Spleen (tissue), 13 donors: ENCODE measurements at places on chromosomes 4 and X. TPM values are rescaled to one million over a fixed set of nuclear protein-coding genes. Genes with fewer than 3 reads are reported as not detected.

DNA sequence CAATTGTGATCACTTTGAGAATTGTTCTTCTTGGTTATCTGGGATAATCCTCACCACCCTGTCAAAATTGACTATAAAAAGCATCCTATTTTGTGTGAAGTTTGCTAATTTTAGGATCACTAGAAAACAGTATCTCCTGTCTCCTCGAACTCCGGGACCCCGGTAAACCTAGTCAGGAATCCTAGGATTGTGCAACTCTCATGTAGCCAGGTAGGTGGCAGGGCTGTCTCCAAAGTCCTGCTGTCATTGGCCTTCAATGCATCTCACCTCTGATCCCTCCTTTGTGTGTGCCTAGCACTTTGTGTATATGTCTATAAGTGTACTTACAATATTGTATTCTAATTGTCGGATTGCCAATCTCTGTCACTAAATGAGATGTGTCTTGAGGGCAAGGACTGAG, 1564.8 kb downstream of the RPA4 start:
- no peak for DNase-seq

Gene IBSP
- not detected for total RNA-seq

DNA sequence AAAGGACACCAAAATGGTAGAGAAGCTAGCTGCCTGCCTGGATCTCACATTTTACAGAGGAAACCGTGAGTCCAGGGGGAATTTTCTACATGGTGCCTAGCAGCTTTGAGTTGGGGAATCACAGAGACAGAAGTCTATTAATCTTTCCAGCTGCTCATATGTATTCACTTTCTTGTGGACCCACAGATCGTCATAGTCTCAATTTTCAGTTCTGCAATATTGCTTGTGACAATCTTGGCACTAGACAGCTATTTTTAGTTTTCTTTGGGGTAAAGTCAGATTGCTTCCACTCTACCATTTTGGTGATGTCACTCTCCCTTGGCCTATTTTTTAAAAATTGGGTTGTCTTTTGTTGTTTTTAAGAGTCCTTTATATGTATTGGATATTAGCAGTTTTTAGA, 233.4 kb upstream of the STK26 start:
- no peak for DNase-seq

GRCh38 chr4:3364199-3364598, 71.4 kb downstream of the RGS12 start:
- peak; percentile 71 for DNase-seq

DNA sequence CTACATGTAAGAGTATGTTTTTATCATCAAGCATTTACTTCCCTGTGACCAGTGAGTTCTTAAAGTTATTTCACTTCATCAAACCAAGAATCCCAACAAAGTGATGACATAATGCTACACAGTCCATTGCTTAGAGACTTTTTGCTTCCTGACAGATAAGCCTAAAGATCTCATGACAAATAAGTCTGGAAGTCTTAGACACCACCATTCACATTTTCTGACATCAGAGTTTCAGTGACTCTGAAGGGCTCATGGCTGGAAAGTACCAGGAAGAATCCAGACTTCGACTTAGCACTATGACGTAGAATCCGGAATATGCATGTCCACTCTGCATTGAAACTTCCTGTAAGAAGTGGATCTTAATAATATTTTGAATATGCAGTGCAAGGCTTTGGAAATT, 53.7 kb downstream of the CLDN22 start:
- no peak for DNase-seq

DNA sequence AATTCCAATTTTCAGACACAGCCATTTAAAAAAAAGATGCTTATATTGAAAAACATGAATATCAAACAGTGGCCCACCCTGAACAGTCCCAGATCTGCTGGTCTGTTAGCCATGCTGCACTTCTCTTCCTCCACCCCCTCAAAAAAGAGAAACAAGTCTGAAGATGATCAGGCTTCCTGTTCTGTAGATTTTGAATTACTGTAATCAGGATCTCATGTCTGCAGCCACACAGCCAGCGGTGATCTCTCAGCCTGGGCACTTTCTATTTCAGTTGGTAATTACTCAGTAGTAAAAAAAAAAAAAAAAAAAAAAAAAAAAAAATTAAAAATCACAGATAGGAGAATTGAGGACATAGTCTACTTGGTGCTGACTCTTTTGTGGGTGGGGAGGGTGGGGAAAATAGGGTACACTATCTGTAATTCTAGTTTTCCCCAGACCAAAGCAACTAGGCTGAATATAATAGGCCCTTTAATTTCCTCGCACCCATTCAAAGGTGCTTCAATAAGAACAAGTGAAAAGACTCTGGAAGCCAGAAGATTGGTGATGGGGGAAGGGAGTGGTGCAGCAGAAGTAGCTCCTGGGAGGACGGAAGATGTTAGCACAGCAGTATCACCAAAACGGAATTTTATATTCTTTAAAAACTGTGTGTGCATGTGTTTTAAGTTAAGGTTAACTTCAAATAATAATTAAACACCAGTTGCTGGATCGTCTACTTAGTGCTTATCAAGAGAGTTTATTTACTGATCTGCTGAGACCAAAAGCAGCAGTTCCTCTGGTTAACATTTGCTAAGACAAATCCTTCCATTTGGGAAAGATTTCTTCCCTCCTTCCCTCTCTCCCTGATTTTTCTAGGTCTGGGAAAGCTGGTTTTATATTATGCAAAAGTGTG, 47.0 kb downstream of the SPRY1 start:
- no peak for DNase-seq

- DNase-seq, result no peak
Observed at GRCh38 chr4:84530454-84530853, 31.4 kb upstream of the NKX6-1 start.

Gene PIGA
- total RNA-seq, result 17.2 TPM

Gene XAGE2
- not detected for total RNA-seq

DNA sequence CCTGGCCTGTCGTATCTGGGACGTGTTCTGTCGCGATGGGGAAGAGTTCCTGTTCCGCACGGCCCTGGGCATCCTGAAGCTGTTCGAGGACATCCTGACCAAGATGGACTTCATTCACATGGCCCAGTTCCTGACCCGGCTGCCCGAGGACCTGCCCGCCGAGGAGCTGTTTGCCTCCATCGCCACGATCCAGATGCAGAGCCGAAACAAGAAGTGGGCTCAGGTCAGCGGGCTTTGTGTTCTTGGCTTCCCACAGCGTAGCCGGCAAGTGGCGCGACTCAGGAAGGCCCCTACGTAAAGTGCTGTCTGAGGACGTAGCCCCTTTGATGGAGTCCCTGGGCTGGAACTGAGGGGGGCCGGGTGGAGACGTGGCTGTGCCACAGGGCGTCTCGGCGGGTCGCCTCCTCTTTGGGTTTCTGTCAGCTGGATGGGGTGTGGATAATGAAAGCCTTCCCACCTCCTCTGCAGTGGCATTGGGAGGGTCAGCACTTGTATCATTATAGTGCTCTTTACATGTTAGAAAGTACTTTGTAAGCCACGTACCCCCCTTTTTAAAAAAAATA, 18.1 kb upstream of the TADA2B start:
- peak; percentile 64 for DNase-seq

DNA sequence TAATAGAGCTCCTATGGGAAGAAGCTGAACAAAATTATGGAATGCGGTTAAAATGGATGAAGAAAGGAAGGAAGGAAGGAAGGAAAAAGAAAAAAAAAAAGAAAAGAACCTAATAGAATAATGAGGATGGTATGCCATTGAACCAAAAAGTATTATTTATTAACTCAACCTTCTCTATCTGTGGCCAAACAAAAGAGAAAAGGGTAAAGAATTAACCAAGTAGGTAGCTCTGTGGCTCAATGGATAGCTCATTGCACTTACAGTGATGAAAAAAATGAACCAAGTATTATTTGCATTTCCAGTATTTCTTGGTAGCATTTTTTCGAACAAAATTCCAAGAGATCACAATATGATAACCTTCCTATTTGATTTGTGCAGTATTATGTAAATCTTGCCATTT, 56.9 kb upstream of the SLC39A8 start:
- DNase-seq, result no peak

DNA sequence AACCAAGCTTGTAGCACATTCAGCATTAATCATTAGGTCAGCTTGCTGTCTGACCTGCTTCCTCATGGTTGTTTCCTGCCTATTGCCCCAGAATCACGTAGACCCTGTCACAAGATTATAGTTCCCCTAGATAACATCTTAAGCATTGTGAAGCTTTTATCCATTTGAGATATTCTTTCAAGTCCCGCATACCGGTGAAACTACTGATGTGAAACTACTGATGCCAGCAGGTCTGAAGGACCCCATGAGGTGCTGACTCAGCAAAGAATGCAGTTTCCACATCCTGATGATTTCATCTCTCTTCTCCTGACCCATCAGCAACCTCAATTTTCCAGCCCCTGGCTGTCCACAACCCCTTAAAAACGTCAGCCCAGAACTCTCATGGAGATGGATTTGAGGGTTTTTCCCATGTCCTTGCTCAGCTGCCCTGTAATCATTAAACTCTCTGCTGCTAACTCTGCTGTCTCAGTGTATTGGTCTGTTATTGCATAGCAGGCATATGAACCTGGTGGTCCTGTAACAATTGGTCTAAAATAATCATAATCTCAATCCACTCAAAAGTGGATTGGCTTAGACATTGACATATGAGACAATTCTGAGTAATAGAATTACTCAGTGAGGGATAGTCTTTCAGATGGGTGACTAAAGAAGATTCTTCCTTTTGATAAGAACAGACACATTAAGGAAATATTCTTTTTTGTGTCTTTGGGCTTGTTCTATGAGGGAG, 26.3 kb upstream of the UBA6 start:
- DNase-seq, result no peak

GRCh38 chr4:10381146-10381545, 76.1 kb downstream of the ZNF518B start:
- DNase-seq, result no peak

DNA sequence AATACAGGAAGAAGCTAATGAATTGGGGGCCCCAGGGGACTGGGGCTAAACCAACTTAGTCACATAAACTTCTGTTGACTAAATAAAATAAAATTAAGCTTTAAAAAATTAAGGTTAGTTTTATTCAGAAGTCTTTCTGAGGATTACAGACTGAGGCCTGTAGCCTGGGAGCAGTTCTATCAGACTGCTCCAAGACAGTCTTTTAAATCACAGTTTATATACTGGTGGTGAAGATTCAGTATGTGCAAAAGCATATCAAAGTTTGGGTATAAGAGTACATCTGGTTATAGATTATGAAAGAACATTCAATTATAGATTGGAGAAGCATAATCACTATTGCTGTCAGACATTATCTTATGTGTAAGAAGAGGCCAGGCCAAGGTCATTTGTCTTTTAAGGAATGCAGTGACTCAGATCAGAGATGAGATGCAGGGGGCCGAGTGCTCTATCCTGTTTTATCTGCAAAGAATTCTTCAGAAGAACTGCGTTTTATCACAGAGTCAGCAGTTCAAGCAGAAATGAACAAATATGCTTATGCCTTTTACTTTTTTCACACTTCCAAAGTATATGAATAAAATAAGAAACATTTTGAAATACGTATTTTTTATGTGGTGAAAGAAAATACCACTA, 109.4 kb downstream of the PDHA2 start:
- no peak for DNase-seq

Gene CFAP47
- 0.09 TPM for total RNA-seq

DNA sequence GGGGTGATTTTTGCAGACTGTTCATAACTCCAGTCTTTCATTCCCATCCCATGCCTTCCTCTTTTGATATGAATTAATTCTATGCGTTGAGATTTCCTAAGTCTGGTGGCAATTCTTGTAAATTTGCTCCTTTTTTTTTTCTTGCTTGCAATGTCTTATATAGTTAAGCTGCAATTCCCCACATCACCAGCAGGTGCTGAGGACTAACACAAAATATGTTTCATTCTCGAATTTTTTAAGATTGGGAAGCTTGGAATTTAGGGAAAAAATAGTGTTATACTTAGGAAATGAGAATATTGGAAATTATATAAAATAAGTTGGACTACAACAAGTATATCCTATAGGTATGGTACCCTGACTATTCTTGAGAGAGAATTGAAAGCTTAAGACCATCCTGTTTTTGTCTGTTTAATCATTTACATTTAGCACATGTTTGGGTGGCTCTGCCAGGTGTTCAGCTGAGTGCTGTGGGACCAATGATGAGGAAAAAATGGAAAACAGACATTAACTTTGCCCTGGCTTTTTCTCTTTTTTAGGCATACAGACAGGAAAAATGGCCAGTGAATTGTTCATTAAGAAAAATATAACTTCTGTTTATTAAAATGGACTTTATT, 30.2 kb downstream of the AFF2 start:
- no peak for DNase-seq

DNA sequence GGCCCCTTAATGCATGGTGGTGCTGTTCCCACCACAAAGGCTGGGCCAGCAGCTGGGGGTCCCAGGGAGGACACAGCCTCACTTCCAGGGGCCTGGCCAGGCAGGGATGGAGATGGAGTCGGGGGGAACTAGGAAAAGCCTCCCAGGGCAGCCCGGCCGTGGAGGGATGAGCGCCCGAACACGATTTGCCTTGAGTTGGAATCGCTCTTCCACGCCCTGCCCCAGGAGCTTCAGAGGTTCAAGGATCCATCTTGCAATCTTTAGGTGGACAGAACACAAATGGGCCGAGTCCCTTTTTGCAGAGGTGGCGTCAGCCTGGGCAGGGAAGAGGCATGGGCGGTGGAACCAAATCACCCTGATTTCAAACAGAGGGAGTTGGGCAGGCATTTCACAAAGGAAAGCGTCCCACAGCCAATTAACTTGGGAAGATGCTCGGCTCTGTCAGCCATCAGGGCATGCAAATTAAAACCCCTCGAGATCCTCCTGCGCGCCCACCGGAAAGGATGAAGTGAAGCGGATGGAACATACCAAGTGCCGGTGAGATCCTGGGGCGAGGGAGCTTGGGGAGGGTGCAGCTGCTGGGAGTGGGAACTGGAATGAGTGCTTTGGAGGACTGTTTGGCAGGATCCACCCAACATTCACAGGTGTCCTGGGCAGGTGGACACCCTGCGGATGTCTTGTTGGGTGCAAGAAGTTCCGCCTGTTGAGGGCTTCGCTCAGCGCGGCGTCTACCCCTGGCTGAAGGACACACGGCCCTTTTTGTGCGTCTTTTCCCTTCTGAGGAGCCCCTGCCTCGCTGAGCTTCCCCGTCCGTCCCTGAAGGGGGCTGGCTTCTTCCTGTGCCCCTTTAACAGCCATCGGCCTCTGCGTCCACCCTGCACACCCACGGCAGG, 75.7 kb downstream of the HTRA3 start:
- DNase-seq, result no peak

DNA sequence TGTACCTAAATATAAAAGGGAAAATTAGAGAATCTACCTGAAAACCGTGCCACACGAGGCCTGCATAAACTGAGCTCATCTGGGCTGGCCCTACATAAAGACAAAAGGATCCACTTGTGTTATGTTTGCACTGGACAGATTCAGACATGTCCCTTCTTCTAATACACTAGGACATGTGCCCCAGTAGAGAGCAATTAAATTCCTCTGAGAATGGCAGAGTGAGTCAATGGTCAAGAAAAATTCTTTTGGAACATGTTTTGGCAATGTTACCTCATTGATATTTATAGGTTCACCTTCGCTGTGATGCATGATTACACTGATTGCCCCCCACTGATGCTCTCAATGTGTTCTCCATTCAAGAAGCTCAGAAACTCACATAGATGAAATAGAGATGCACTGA, 95.2 kb downstream of the MANBA start:
- no peak for DNase-seq

Gene HHIP
- not detected for total RNA-seq

GRCh38 chrX:34437586-34437985, 219.5 kb downstream of the TMEM47 start:
- no peak for DNase-seq

Gene CT47B1
- not detected for total RNA-seq
